ENCODE measurements at places on chromosomes 7 and 10.

DNA sequence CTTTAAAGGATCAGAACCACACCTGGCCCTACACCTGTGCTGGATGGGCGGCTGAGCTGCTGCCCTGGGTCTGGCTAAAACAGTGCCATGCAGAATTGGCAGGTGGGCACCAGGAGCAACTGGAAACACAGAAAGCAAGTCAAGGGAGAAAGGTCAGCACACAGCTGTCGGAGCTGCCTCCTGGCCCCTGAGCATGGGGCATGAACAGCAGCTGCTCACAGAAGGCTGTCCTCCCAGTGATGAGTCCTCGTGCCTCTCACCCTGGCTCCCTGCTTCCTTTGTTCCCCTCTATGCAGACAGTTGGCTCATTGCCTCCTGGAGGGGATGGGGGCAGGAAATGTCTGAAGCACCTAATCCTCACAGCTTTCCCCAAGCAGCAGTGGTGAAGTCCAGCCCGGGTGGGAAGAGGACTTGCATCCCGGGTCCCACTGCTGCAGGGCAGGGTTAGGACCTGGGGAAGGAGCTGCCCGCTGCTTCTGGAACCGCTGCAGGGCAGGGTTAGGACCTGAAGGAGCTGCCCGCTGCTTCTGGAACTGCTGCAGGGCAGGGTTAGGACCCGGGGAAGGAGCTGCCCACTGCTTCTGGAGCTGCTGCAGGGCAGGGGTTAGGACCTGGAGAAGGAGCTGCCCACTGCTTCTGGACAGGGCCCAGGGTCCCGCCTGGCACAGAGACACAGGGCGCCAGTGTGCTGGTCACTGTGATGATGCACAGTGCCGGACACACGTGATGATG lies 37.3 kb downstream of the VIPR2 start:
- no peak for DNase-seq

DNA sequence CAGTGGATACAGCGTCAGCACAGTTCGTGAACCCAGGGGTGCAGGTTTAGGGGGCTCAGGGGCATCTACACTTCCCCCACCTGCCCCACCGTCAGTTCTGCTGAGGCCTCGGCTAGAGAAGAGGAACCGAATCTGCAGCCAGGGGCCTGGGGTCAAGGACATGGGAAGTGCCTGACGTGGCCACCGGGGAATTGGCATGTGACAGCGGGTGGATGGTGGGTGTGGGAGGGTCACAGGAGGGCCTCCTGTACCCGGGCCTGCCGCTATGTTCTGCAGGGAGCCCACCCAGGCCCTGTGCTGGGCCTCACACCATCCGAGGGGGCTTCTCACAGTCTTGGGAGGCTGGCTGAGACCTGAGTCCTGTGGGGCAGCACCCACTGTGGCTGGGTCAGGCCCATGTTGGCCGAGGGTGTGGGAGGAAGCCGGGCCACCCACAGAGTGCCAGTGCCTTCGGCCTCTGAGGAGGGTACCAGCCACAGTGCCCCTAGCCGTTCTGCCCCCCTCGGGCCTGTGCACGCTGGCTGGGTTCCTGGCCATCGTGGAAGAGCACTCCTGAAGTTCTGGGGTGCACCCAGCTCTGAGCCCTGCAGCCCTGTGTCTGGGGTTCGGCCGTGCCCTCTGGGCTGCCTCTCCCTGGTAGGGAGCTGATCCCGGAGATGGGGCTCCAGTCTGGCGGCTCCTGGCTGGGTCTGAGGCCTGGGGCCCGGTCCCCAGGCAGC lies 5.9 kb downstream of the TTYH3 start:
- no peak for DNase-seq

DNA sequence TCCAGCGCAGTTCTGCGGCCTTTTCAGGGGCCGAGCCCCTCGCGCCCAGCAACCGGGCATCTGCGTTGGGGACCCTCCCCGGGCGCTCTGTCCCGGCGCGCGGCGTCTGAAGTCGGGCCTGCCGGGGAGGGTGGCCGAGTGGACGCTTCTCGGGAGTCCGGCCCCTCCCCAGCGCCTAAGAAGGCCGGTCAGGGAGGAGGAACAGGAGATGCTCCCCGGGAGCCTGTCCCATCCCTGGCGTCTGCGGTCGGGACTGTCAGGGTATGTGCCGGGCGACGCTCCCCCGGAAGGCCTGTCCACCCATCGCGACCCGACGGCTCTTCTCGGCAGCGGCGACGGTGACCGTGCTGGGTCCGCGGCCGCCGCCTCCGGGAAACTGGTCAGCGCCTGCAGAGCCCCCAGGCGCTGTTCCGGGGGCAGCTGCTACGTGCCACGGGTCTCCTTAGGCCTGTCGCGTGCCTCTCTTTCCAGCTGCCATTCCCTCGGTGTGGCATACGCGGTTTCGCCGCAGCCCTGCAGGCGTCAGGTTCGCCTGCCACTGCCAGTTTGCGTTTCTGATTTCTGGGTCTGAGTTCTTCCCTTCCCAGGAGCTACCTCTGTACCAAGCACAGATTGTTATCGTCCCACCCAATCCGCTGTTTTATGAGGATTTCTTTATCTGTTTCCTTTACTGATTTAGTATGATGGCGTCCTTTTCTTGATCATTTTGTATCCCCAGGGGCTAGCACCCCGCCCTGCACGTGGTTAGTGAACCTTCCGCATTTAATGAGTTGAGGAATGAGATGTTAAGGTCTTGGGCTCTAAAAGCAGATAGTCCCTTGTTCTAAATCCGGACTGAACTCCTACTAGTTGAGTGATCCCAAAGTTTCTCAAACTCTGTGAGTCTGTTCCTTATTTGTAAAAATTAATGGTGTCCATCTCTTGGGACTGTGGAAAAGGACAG lies 782 bp downstream of the IFIT5 start:
- DNase-seq, result no peak

GRCh38 chr10:132445516-132446194 lies 48.7 kb downstream of the PWWP2B start:
- no peak for DNase-seq

GRCh38 chr7:155237297-155237696 lies 60.4 kb upstream of the INSIG1 start:
- DNase-seq, result no peak

- no peak for DNase-seq
These were observed 157.5 kb upstream of the TNS3 start for GRCh38 chr7:47739301-47739875.

GRCh38 chr7:24123076-24123475 lies 160.9 kb upstream of the NPY start:
- DNase-seq, result no peak

GRCh38 chr10:31071232-31072005 lies 39.8 kb upstream of the ZNF438 start:
- DNase-seq, result no peak

DNA sequence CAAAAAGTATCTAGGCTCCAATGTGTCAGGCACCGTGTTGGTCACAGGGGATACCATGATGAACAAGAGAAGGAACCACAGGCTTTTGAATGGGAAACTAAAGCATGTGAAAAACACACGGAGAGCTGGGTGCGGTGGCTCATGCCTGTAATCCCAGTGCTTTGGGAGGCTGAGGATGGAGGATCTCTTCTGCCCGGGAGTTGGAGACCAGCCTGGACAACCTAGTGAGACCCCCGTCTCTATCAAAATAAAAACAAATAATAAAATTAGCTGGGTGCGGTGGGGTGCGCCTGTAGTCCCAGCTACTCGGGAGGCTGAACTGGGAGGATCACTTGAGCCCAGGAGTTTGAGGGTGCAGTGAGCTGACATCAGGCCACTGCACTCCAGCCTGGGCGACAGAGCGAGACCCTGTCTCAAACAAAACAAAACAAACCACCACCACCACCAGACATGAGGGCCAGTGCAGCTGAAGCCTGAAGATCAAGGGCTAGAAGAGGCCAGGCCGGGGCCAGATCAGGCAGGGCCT lies 611 bp upstream of the COPS6 start:
- no peak for DNase-seq

DNA sequence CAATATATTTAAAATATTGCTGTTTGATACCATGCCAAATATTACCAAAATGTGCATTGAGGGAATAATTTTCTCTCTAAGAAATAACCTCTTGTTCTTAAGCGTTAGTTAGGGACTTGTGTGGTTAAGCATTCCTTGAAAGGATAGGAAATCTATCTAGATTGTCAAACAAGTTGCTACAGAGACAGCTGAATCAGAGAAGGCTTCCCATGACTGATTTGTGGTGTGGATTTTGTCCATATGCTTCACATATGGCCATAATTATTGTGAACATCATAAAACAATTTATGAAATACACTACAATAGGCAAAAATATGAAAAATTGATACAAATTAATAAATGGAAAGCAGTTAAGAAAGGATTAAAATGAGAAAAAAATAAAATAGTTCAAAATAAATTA lies 96.3 kb downstream of the GNAT3 start:
- DNase-seq, result no peak

DNA sequence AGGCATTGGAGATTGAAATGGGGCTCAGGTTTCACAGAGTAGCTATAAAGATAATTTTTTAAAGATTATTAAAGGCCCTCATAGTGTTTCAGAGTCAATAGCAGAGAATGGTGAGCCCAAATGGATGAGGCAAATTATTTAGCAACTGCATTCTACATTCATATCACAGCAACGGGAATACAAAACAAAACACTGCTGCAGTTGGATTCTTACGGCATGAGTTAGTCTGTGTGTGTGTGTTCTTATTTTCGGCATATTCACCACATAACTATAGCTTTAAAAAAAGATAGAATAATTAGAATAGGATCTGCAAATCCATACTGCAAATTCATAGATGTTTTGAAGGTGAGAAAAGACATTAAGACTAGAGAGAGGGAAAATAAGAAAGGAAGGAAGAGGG lies 66.0 kb downstream of the SUGCT start:
- DNase-seq, result no peak

- DNase-seq, result no peak
These were observed 7.9 kb downstream of the NUB1 start for GRCh38 chr7:151349507-151349853.

DNA sequence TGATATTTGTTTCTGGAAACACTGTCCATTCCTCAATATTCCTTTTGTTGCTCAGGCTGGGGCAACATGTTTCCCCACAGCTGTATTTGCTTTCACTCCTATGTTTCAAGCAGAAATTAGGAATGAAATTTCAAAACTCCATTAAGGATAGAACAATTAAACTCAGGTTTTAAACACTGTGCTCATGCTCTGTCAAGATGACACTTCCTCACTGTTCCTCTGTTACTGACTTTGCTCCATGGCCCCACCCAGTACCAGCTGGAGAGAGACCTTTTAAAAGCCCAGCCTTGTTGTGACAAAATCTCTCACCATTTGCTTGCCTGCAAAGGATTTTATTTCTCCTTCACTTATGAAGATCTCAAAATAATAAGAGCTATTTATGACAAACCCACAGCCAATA lies 197.4 kb downstream of the ELMO1 start:
- DNase-seq, result no peak

GRCh38 chr10:95789902-95790301 lies 33.9 kb downstream of the ENTPD1 start:
- no peak for DNase-seq

GRCh38 chr10:117610321-117610720 lies 67.8 kb downstream of the EMX2 start:
- no peak for DNase-seq

DNA sequence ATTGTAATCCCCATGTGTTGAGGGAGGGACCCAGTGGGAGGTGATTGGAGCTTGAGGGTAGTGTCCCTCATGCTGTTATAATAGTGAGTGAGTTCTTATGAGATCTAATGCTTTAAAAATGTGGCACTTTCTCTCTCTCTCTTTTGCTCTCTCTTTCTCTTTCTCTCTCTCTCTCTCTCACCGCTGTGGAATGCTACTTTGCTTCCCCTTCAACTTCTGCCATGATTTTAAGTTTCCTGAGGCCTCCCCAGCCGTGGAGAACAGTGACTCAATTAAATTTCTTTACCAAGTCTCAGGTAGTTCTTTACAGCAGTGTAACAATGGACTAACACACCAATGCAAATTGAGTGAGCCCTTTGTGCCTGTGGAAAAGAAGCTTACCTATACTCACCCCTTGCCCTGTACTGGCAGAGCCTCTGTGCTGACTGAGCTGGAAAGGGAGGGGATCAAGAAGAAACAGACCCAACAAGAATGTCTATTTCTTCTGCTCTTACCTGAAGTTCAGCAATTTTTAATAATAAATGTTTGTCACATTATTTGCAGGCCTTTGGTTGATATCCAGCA lies 642.5 kb upstream of the KCND2 start:
- no peak for DNase-seq

DNA sequence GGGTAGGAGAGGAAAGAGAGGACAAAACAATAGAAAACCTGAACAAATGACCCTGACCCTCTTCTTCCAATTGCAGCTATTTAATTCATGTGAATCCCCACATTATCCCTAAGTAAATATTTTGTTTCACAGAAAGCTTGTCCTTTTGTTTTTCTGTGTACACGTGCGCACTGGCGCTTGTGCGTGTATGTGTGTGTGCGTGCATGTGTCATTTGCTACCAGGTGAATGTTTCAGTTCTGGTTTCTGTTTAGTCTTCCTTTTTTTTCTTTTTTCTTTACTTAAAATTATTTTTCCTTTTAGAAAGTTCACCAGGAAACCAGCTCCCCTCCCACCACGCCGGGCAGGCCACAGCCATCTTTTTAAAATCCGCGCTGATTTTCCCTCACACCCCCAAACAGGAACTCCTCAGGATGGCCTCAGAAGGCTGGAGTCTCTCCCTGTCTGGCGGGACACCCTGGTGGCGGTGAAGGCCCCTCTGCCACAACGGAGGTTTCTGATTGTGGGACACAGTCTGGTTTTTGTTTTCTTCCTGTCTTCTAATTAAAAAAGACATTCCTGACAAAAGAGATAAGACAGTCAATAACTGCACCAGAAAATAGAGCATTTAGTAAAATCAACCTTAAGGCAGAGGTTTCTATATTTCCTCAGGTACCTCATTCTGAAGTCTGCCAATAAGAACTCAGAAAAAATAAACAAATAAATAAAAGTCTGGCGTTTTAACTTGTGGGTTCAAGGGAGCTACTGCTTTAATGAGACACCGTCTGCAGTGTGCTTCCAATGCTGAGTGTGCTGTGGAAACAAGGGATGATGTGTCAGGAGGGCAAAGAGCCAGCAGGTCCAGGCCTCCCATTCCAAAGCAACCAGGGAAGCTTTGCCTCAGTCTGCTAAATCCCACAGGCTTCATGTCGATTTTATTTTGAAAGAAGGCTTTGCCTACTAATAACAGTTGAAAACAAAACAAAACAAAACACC lies 17.4 kb downstream of the IRF5 start:
- DNase-seq, result no peak

DNA sequence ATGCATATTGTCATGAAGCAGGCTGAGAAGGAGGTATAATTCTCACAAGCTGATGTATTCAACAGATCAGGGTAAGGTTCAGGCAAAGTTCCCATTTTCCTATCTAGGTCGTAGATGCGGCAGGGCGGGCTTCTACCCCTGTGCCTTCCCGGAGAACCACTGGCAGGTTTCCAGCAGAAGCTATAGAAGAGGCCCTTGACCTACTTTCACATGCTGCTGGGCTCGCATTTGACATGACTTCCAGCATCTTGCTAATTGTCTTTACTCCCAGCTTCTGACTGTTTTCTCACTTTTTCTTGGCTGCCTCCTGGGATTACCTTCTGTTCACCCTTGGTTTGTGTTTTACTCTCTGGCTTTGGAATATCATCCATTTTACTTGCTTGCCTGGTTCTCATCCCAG lies 32.6 kb upstream of the ORC5 start:
- DNase-seq, result no peak
